ENCODE measurements at places on chromosomes 3 and 15.

DNA sequence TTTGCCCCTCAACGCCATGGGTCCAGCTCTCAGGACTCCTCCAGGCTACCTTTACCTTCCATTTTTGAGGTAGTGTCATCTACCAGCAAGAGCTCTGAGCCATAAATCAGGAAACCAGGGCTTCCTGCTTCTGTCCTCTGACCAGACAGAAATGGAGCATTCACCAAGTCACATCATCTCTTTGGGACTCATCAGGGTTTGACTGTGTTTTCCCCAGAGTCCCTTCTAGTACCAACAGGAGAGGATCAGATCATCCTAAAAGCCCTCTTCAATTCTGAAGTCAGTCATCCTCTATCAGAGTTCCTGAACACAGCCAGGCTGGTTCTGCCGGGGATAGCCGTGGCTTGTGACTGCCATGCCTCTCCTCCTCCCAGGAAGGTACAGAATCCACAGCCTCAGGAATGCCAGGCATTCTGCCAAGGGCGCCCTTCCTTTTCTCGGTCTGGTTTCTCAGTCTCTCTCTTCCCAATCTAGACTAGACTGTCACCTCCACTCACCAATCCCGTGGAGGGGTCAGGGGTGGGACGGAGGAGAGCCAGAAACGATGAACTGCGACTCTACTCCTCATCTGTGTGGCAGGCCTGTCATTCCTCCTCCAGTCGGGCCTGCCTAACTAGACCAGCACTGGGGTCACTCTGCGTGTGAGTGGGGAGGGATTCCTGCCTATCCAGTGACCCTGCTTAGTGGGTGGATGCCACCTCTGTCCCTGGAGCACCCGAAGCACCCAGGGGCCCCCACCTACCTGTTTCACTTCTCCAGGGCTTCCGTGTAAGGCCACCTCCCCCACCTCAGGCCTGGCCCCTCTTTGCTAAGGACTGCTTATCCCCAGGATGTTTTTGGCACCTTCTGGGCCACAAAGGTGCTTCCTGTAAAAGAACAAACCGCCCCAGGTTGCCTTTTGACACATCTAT is 30.9 kb downstream of the CCNL1 start:
- peak; percentile 27 for DNase-seq

DNA sequence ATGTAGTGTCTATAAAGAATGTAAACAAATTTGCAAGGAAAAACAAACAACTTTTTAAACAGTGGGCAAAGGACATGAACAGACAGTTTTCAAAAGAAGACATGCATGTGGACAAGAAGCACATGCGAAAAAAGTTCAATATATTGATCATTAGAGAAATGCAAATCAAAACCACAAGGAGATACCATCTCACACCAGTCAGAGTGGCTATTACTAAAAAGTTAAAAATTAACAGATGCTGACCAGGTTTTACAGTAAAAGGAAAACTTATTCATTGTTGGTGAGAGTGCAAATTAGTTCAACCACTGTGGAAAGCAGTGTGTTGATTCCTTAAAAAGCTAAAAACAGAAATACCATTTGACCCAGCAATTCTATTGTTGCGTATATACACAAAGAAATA is 47.1 kb upstream of the LSAMP start:
- DNase-seq = no peak

- no peak for DNase-seq
These were observed 15.7 kb downstream of the ACAN start for GRCh38 chr15:88818920-88819319.

DNA sequence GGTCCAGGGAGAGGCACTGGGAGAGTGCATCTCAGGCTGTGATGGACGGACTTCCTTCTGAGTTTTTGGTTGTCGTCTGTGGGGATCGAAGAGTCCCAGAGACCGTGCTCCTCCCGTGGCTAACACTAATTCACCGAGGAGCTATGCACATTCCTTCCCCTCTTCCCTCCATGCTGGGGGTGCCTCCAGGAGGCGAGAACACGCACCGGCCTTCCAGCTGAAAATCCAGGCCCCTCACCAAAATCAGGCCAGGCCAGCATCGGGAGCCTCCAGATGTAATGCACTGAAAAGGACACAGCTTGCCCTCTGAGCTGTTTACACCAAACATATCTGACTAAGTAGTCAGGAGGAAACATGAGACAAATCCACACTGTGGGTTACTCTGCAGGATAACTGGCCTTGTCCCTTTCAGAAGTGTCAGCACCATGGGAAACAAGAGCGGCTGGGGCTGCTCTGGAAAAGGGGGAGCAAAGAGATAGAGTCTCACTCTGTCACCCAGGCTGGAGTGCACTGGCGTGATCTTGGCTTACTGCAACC is 5.5 kb downstream of the RNU5B-1 start:
- no peak for DNase-seq

GRCh38 chr15:39130556-39131379 is 450.1 kb upstream of the THBS1 start:
- no peak for DNase-seq

- no peak for DNase-seq
These were observed 47.6 kb downstream of the IDH2 start for GRCh38 chr15:90054618-90055097.

DNA sequence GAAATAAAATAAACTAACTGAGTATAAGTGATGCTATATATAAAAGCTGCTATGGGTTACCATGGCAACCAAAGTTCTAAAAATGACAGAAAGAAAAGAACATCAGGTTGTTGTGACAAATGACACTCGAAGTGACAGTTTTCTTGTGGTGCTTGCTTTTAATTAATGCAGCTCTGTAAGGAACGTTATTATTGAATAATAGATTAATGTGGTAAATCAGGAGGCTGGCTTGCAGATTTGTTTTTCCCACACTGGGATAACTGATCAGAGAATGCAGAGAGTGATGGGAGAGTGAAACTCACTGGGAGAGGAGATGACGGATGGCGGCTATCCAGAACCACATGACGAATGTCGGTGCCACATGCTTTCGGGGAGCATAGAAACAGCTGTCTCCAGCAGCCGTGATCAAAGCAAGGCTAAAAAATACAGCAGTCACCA is 207.0 kb upstream of the ATP10A start:
- DNase-seq = no peak

- DNase-seq = no peak
These were observed 489.0 kb upstream of the CDIN1 start for GRCh38 chr15:36090286-36090946.

- no peak for DNase-seq
These were observed 28.0 kb downstream of the TFG start for GRCh38 chr3:100737334-100737733.

- no peak for DNase-seq
These were observed 27.2 kb upstream of the GOLGA8J start for GRCh38 chr15:30055604-30056003.

Data from T-helper 9 cell (primary cell).